ENCODE measurements at places on chromosomes 4 and X.

DNA sequence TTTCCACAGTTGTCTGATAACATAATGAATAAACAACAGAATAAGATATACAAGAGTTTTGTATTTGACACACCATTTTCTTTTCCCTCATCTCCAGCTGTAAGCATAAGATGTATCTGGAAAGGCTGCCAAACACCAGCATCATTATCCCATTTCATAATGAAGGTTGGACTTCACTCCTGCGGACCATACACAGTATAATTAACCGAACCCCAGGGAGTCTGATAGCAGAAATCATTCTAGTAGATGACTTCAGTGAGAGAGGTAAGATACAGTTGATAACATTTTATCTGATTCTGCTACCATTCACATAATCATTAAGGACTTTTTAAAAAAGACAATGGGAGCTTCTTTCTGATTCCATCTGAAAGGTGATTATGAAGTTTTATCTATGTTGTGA, 535.2 kb downstream of the GALNTL6 start:
- no peak for DNase-seq

DNA sequence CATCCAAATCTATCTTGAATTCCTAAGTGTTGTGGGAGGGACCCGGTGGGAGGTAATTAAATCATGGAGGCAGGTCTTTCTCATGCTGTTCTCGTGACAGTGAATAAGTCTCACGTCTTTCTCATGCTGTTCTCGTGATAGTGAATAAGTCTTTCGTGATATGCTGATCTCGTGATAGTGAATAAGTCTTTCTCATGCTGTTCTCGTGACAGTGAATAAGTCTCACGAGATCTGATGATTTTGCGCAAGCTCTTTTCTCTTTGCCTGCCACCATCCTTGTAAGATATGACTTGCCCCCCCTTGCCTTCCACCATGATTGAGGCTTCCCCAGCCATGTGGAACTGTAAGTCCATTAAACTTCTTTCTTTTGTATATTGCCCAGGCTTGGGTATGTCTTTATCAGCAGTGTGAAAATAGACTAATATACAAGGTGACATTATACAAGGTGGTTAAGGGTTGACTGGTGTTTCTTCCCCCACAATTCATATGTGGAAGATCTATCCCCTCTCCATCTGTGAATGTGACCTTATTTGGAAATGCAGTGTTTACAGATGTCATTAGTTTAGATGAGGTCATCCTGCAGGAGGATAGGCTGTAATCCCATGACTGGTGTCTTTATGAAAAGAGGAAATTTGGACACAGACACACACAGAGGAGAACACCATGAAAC, 27.6 kb downstream of the ARSD start:
- DNase-seq = no peak

DNA sequence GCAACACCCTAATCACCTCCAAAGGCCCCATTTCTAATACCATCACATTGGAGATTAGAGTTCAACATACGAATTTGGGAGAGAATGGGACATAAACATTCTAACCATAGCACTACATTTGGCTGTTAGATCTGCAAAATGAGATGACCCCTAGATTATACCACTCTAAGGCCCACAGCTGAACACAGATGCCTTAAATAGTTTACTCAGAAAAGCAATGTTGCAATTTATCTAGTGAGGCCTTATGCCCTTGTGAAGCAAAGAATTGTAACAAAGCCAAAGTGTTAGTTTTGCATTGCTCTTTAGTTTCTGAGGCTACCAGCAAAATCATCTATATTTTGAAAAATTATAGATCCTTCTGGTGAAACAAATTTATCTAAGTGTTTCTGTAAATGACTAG, 31.6 kb upstream of the ARHGEF6 start:
- no peak for DNase-seq

GRCh38 chr4:150010525-150011126, 67.6 kb upstream of the DCLK2 start:
- DNase-seq = peak; percentile 58

- no peak for DNase-seq
Measured at GRCh38 chr4:148808416-148808815, 366.2 kb upstream of the NR3C2 start.

GRCh38 chr4:145665773-145666172, 14.2 kb upstream of the C4orf51 start:
- no peak for DNase-seq

GRCh38 chrX:154481911-154482601, 3.0 kb upstream of the LAGE3 start:
- DNase-seq = no peak

All from MM.1S (cell line).